Muscle of arm (tissue), 14 donors: ENCODE measurements at places on chromosomes 2 and 18. TPM values are rescaled to one million over a fixed set of nuclear protein-coding genes. Genes with fewer than 3 reads are reported as not detected.

The IL1A gene
- not detected for polyA plus RNA-seq

The CCDC85A gene
- 3.9 TPM for polyA plus RNA-seq

- DNase-seq, result no peak
Observed at GRCh38 chr2:224145751-224146355, 106.8 kb upstream of the SERPINE2 start.

DNA sequence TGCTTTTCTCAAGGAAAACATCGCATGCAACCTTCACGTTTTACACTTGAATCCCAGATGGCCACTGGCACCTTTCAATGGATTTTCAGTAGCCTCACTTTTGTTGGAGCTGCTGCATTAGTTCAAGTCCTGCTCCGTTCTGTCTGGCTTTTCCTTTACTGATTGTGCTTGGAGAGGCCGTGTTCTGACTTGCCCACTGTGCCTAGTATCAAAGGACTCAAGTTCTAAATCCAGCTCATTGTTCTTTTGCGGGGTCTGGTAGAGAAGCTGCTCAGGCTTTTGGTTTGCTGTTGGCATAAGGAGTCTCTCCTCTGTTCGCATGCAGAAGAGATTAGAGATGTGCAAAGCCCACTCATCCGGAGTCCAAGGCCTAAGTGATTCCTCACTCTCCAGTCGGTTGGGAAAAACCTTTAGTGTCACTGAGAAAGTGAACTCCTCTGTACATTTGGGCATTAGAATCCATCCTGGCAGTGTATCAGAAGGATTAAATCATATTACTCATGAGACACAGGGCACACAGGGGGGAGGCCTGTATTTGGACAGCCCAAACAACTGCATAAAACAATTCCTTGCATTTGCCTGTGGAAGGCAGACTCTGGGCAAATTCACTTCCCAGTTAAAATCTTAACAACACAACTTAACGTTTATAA, 69.7 kb downstream of the NCK2 start:
- DNase-seq, result no peak

The KHK gene
- 2.7 TPM for polyA plus RNA-seq

DNA sequence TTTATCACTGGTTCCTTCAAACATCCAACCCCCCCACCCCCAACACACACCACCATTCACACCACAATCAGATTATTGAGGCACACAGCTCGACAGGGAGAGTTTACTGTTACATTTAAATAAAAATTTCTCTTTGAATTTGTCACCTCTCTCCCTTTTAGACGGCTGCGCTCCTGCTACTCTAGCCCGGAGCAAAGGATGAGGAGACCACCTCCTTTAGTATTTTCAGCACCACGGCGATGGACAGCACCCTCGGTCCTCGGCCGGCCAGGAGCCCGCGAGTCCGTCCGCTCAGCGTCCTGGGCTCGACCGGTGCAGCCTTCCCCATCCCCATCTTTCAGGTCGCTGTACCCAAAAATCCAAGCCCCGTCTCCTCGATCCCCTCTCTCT, 892 bp downstream of the CELF4 start:
- DNase-seq, result peak; percentile 84
